ENCODE measurements at places on chromosomes 6 and 20.

- no peak for DNase-seq
Observed at GRCh38 chr6:120211955-120212792, 862.6 kb upstream of the MAN1A1 start.

DNA sequence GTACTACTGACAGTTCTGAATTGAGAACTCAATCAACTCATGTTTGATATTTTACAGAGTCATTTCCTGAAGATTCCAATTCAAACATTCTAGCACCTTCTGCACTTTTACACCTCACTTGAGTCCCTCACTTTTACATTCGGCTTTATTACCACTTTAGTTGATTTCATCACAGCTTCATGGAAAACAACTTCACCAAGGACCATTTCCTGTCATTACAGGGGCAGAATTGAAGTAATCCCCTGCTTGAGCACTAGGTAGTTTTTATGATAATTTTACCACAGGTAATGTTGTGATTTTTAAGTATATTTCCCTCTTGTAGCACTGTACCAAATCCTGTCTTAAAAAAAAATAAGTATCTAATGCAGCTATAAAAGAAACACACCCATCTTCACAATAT, 312.9 kb downstream of the BTBD9 start:
- no peak for DNase-seq

DNA sequence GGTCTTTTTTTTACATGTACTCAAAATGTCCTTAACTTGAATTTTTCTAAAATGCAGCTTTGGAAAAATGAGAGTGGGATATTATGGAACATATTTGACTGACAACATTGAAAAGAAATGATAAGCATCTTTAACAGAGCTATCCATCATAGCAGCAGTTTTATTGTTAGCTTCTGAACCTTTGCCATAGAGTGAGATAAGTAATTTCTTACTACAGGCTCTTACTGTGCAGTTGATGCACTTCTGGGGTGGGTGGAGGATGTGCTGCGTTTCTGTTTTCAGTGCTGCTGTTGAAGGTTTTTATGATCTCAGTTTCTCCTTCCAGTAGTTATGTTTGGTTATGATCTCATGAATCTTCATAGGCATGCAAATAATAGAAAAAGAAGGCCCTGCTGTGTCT, 267.0 kb downstream of the TMEM242 start:
- no peak for DNase-seq

GRCh38 chr6:157233686-157234085, 89.6 kb downstream of the TMEM242 start:
- no peak for DNase-seq

GRCh38 chr20:36908603-36909002, 32.7 kb downstream of the TLDC2 start:
- no peak for DNase-seq

DNA sequence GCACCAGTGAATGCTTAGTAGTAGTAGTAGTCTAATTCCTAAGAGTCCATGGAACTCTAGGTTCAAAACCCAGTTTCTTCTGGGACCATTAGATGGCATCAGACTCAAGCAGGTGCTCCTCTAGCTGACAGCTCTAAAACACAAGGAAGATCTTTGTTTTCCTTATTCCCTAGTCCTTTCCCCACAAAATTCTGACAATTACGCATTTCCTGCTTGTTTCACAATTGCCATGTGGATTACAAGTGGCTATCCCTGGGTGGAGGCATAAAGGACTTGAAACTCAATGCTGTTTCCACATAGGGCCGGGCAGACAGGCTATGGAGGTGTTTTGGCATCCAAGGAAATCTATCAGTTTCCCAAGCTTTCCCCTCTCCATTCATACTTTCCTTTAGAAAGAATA, 9.2 kb upstream of the HLA-DOB start:
- no peak for DNase-seq

GRCh38 chr20:33539129-33539528, 49.2 kb downstream of the CBFA2T2 start:
- no peak for DNase-seq

DNA sequence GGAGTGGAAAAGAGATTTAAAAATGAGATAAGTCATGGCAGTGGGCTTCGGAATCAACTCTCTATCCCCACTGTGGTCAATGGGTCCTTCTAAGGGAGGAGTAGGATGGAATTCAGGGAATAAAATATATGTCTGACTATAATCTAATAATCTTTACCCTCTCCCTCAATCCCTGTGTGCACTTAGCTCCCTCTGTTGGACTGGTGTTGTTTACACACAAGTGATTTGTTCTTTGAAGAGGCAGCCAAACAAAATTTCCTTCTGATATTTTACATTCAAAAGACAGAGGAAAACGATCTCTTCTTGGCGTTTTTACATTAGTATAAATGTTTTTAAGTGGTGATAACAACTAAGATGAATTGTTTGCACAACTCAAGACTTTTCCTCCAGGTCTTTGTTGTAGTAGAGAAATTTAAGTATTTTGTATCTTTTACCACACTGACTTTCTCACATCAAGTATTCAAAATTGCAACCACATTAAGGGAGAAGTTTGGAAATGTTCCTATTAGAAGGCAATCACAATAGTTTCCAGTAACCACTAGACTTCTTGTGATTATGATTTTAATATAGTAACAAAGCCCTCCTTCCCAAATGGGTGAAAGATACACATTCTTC, 317.8 kb downstream of the CENPW start:
- no peak for DNase-seq

- DNase-seq: no peak
Observed at GRCh38 chr20:8203366-8203765, 71.3 kb downstream of the PLCB1 start.

DNA sequence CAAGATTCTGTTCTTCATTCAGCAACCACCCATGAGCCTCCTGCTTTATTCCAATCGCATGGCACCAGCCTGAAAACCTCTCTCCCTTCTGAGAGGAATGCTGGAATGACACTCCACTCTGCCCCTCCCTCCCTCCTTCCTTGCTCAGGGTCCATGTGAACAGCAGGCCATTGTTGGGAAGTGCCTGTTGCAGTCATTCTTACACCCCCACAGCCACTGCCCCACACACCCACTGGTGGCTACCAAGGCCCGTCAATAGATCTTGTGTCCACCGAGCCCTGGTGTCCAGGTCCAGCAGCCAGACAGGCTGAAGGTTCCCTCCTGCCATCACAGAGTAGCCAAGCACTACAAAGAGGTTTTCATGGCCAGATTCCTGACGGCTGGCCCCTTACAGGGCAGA, 6.5 kb downstream of the PDRG1 start:
- DNase-seq: no peak

GRCh38 chr20:46324960-46325703, 16.8 kb upstream of the CDH22 start:
- no peak for DNase-seq

DNA sequence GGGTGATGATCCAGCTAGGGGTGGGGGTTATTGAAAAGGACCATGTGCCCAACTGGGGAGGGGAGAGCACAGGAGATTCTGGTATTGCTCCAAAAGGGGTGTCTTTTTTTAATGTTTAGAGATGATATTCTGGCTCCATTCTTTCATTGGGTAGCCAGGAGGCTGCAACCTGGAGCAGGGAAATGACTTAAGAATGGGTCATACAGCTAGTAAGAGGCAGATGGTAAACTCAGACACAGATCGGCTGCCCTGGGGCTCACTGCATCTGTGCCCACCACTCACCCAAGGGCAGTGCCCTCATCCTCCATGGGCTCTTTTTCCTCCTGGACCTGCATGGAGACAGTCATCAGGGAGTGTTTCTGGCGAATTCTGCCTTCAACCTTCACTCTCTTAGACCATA, 302.0 kb upstream of the PRDM1 start:
- DNase-seq: no peak

- no peak for DNase-seq
Observed at GRCh38 chr6:143782481-143782880, 60.7 kb upstream of the LTV1 start.

DNA sequence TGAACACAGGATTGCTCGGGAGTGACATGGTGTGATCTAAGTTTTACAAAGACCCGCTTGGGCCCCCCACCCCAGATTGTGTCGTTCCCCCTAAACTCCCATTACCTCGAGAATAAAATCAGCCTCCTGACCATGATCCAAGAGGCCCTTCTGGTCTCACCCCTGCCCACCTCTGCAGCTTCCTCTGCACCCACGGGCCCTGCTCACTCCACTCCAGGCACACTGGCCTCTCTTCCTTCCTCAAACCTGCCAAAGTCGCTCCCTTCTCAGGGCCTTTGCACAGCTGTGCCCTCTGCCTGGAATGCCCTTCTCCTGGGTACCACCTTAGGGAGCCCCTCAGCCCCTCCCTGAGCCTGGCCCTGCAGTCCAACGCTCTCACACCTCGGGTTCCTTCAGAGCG, 17.9 kb downstream of the TGM2 start:
- no peak for DNase-seq

GRCh38 chr6:142381181-142381580, 79.4 kb downstream of the ADGRG6 start:
- DNase-seq: no peak

Data from stimulated activated CD8-positive, alpha-beta memory T cell treated with anti-CD3 and anti-CD28 coated beads, Interleukin-15, amount 100 ng/mL, for 24 hours (primary cell).